ENCODE measurements at places on chromosomes 3 and 15.
A peak's percentile ranks its signal among the peaks of the same experiment; 100 is the strongest.

DNA sequence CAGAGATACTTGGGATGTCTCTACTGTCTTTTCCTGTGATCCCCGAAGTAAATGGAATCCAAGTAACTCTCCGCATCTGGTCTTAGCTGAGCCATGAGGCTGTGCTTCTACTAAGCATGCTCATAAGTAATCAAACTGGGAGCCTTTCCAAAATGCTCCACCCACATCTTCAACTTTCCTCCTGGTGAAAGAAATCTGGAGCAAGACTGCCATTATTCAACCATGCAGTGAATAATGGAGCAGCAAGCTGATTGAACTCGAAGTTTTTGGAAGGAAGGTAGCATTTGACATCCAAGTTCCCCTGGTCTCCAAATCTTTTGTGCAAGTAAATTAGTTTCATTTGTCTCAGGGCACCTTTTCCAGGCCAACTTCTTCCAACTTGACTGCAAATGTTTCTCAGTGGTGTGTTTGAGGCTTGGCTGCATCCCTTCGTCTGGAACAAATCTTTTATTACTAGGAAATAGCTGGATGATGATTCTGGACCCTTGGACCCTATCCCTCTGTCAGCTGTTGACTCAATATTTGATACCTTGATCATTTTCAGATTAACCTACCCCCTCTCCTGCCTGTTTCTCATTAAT lies 19.4 kb downstream of the GXYLT2 start:
- no peak for DNase-seq

- DNase-seq, result no peak
Observed at GRCh38 chr3:72036899-72037298, 252.0 kb upstream of the PROK2 start.

DNA sequence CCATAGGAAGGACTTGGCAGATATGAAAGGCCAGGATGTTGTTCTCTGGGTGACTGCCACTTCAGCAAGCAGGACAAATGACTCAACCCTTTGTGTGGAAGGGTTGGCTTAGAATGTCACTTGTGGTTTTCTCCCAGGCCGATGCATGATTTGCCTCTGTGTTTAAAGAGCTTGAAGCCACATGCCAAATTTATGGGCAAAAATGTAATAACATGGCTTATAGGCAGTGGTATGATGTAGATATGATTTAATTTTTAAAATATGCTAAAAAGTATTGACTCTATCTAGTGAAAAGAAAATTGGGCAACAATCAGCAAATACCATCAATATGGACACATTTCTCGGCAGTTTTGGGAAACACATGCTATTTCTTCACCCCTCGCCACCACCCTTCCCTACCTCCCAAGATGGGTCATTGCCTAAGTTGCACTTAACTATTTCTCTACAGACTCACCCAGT lies 114.6 kb downstream of the CYP19A1 start:
- DNase-seq, result no peak

GRCh38 chr15:57549935-57550334 lies 41.8 kb upstream of the MYZAP start:
- no peak for DNase-seq

- DNase-seq, result no peak
Observed at GRCh38 chr3:127349501-127350171, 61.8 kb upstream of the PRR20G start.

DNA sequence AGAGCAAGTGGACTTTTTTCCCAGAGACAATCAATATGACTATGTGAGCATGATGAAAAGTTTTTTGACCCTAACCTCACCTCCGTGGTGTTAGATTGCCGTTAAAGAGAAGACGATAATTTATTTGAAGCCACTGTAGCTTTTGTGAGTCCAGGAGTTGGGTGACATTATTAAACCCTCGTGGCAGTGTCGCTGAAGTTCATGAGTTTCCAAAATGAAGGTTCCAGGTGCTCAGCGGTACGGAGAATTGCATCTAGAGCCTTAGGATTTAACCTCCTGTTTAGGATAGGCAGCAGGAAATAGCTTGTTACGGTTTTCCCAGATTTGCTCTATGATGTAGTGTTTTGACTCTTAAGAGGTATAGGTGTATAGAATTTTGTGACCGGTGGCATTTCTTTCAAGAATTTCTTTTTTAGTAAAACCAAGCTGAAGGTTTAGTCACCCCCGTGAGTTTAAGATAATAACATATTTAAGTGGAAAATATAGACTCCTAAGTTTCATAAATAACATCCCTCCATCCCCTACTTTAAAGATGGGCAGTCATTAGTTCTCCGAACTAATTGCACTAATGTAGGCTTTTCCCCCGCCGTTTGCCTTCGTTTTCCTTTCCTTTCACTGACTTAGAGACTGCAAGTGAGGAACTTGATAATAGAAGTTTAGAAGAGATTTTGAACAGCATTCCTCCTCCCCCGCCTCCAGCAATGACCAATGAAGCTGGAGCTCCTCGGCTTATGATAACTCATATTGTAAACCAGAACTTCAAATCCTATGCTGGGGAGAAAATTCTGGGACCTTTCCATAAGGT lies 2.0 kb downstream of the SMC4 start:
- no peak for DNase-seq

- no peak for DNase-seq
Observed at GRCh38 chr3:46110701-46111493, 83.6 kb upstream of the XCR1 start.

DNA sequence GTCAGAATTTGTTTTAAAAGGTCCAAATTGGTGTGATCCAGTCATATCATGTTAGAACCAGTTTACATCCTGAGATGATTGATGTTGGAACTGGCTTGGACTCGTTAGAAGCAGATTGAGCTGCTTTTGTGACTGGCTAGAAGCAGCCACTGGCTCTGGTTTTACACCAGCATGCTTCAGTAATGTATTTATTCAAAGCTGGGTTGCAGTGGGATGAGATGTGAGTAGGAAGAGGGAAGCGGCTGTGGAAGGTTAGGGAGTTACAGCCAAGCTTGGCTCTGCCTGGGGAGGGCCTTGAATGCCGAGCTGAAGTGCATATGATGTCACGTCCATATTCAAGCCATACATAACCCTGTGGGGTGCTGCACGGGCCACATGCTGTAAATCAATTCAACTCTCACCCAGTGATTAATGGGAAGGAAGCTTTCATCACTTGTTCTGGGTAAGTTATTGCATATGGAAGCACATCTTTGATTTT lies 104.0 kb upstream of the SMAD3 start:
- DNase-seq, result no peak

DNA sequence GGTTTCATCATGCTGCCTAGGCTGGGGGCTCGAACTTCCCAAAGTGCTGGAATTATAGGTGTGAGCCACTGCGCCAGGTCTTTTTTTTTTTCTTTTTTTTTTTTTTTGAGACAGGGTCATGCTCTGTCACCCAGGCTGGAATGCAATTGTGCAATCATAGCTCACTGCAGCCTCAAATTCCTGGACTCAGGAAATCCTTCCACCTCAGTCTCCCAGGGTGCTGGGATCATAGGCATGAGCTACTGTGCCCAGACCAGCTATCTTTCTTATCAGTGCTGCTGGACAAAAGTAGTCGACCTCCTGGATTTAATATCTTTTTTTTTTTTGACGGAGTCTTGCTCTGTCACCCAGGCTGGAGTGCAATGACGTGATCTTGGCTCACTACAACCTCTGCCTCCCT lies 60.8 kb downstream of the TFDP2 start:
- DNase-seq, result no peak

DNA sequence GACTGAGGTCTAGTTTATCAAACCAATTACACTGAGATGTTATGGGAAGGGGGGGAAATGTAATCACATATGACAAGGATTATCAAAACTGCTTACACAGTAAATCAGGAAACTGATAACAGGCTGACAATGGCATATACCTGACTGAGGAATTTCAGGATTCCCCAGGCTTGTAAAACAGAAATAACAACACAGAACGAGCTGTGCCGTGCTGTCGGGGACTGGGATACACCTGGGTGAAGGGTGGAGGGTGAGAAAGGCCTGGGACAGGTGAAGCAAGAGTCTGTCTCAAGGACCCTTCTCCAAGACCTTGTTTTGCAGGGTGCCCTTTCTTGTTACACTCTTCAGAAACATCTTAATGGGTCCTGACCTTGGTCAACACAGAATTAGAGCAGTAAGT lies 29.4 kb downstream of the RORA start:
- DNase-seq, result no peak

DNA sequence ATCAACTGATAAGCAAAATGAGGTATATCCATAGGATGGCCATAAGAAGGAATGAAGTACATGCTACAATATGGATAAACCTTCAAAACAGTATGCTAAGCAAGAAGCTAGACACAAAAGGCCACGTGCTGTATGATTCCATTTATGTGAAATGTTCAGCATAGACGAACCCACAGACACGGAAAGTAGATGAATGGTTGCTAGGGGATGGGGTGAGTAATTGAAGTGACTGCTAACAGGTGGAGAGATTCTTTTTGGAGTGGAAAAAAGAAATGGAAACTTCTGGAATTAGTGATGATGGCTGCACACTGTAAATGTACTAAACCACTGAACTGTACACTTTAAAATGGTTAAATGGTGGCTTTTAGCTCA lies 630 bp upstream of the EFCAB12 start:
- no peak for DNase-seq

GRCh38 chr3:16936233-16936632 lies 51.5 kb downstream of the PLCL2 start:
- DNase-seq, result no peak

GRCh38 chr3:42276141-42277132 lies 10.5 kb upstream of the CCK start:
- DNase-seq, result no peak

DNA sequence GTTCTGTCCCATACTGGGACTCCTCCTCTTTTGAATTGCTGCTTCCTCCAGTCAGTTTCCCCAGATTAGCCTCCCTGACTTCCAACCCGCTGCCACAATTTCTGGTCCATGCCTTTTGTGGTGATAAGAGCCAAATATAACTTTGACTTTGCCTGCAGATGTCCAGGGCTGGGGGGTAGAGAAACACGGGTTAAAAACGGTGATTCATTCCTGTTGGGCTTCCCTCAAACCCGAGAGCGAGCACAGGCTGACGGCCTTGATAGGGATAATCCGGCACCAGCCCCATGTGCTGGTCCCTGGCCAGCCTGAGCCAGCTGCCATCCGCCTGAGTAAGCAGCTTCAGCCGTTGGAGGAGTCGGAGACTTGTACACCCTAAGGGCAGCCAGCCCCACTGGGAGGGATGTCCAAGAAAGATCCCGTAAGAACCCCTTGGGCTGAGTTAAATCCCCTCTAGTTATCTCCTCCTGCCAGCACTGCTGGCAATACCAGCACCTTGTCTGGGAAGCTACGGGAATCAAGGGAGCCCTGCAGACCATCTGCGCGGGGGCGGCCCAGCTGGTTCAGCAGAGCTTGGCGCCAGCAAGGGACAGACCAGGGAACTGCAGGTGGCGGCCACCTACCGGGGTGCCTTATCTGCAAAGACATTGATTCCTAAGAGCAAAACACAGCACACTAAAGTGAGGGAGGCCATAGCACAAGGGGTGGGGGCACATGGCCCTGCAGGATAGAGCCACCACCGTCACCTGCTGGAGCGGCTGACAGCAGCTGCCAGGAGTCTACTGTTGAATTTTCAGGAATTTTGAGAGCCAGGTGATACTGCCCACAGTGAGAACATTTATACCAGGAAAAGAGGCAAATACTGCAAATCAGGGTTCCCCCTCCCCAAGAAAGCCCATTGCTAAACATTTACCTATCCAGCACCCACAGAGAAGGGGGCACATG lies 18.1 kb downstream of the CSPG4 start:
- DNase-seq, result no peak

DNA sequence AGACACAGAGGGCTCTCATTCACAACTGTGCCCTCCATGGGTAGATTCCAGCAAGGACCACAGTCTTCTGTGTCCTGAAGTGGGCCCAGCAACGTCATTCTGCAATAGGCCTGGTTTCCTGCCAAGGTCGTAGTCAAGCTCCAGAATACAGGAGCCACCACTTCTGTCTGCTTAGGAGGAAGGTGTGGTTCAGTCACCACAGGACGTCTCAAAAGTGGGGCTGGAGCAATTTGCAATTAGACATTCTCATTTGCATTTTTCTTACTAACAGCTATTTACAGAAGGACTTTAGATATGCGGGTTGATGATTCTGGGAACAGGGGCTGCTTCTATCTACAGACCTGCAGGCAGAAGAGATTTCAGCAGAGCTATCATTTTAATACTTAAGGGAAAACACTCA lies 58.7 kb upstream of the MYRIP start:
- DNase-seq, result no peak

- peak; percentile 75 for DNase-seq
Observed at GRCh38 chr15:55290528-55291057, 980 bp upstream of the RAB27A start.

All from stimulated activated CD8-positive, alpha-beta memory T cell treated with anti-CD3 and anti-CD28 coated beads, Interleukin-7, amount 100 ng/mL, for 1 hour (primary cell).